ENCODE measurements at places on chromosomes 12 and 14.

DNA sequence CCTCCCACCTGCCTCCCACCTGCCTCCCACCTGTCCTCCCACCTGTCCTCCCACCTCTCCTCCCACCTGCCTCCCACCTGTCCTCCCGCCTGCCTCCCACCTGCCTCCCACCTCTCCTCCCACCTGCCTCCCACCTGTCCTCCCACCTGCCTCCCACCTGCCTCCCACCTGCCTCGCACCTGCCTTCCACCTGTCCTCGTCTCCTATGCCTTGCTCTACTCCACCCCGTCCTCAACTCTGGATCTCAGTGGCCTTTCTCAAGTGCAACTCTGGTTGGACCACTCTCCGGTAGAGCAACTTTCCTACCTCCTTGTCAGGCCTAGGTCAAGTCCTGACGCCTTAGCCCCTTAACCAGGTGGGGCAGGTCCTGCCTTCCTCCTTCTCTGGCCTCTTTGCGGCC is 29.3 kb upstream of the PEX5 start:
- DNase-seq = peak; percentile 6

- no peak for DNase-seq
These were observed 291.3 kb upstream of the CRY1 start for GRCh38 chr12:107384645-107385044.

DNA sequence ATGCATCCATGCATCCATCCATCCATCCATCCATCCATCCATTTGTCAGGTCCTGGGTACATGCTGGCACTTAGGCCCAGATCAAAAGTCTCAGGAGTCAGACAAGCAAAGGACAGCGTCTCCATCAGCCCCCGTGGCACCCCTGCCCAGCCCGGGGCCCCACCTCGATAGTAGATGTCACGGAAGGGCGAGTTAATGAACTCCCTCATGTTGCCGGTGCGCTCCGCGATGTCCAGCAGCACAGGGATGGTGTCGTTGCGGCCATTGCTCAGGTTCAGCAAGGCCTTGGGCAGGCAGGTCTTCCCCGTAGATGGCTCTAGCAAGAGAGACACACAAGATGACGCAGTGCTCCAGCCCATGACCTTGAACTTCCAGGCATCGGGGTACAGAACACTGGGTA is 30.4 kb downstream of the TRPV4 start:
- no peak for DNase-seq

GRCh38 chr14:32192712-32193373 is 9.0 kb upstream of the RNU6-7 start:
- no peak for DNase-seq

- DNase-seq = no peak
These were observed 1165.1 kb downstream of the SLC16A7 start for GRCh38 chr12:60760965-60761364.

DNA sequence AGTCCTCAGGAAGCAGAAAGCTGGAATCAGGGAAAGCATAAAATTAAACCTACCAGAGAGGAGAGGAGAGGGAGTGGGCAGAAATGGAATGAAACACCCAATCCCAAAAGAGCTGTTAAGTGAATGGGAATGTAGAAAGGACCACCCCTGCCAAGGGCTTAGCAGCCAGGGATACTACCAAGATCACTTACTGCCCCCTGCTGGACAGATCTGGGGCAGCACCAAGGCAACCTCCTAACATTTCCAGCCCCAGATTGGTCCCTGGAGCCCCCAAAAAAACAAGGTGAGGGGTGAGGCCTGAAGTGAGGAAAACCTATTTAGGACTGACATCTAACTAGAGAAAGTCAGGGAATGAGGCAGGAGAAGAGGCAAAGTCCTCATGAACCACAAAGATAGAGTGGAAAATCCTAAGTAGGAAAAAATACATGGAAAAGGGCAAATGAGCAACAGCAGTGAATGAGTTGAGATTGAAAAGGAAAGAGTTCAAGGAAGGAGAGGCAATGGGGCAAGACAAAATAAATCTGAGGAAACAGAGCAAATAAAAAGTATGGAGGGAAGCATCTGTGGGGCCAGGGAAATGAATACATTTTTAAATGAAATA is 11.2 kb upstream of the FKBP11 start:
- peak; percentile 85 for DNase-seq

DNA sequence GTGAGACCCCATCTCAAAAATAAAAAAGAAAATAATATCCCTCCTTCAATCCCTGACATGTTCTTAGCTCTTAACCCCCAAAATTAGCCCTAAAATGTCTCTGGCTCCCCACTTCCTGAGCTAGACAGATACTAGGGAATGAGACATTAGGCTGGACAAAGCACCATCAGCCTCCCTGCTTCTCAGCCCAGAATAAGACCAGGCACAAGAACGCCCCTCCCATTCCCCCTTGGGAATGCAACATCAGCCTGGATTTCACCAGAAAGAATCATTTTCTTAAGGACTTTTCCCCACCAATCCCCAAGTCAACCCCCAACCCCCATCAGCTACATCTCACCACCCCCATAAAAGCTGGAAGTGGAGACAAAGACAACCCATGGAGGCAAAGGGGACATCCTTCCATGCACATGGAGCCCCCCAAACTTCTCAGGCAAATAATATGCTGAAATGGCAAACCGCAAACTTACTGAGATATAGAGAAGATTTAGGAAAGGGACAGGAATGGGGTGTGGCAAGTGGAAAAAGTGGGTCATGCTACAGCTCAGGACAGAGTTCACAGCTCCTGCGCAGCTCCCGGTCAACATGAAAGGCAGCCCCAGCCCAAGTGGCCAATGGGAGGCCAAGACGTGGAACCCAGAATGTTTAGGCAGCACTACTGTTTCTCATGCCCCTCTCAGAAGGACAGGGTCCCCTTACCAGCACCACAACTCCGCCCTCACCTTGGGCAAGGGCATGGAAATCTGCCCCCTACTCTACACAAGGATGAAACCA is 2.7 kb downstream of the CHD4 start:
- DNase-seq = no peak

DNA sequence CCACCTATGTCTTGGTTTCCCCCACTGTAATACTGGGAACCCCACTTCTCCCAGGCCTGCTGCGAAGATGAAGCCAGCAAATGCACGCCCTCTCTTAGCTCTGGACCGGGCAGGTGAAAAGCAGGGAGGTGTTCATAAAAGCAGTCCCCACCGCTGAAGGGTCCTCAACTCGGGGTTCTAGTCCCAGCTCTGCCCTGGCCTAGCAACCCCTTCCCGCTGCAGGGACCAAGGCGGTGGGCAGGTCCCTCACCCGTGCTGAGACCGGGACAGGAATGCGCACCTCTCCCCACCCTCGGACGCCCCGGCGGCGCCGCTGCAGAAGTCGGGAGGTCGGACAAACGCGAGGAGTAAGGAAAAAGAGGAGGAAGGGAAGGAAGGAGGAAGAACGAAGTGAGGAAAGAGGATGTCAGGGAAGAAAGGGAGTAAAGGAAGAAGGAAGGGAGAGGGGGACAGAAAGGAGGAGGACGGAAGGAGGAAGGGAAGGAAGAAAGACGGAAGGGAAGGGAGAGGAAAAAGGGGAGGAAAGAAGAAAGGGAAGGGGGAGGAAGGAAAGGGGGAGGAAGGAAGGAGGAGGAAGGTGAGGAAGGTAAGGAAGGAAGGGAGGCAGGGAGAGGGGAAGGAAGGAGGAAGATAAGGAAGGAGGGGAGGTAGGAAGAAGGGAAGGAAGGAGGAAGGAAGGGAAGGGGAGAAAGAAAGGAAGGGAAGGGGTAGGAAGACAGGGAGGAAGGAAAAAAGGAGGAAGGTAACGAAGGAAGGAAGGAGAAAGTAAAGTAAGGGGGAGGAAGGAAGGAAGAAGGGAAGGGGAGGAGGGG is 701 bp downstream of the SPRING1 start:
- peak; percentile 22 for DNase-seq

DNA sequence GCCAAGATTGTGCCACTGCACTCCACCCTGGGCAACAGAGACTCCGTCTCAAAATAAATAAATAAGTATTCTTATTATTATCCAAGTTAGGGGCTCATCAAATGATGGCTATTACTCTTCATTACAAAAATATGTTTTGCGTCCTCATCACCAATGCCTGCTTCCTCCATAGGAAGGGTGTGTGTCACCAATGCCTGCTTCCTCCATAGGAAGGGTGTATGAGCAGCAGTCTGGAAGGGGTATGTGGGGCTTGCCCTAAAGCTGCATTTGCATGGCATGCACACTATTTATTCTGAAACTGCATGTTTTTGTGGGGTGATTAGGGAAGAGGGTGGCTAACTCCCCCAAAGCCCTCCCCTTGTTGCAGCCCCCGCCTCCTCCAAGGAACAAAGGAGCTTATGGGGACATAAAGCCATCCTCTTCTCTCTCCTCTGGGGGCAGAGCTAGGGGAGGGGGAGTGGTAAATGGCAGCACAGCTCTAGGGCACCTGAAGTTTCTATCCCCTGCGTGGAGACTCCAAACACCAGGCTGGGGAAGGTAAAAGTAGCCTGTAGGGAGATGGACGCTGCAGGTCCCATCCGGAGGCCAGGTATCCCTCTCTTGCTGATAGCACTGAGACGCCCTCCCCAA is 1.3 kb downstream of the CAMKK2 start:
- DNase-seq = no peak

DNA sequence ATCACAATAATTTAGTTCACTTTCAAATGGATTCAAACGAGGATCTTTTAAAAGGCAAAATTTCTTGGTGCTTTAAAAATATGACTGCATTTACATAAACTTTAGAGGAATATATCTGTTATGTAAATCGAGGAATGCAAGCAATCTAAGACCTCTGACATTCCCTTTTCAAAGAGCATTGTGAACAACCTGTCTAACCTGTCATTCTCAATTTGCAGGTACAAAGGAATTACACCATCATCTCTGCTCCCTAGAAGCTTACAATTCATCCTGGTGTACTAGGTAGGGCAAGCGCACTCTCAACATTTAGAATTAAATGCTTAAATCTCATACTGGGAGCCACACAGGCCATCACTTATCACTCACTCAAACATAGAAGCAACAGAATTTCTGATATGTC is 35.6 kb downstream of the BMP4 start:
- no peak for DNase-seq

DNA sequence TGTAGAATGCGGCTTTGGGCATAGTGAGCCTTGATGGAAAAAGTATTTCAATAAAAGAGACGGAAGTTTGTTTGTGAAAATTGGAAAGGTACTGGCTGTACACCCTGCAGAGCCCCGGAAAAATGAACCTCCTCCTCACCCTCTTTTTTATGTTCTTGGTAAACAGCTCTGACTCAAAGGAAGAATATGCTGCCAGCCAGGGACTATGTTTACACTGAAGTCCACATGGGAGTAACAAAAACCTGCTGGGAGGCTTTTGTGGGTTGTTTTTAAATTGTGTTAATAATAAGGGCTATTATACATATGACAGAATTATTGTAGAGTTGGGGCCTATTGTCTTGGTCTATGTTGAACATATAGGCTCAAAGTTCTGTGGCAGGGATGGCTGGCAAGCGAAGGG is 70.7 kb downstream of the TTC8 start:
- DNase-seq = no peak

DNA sequence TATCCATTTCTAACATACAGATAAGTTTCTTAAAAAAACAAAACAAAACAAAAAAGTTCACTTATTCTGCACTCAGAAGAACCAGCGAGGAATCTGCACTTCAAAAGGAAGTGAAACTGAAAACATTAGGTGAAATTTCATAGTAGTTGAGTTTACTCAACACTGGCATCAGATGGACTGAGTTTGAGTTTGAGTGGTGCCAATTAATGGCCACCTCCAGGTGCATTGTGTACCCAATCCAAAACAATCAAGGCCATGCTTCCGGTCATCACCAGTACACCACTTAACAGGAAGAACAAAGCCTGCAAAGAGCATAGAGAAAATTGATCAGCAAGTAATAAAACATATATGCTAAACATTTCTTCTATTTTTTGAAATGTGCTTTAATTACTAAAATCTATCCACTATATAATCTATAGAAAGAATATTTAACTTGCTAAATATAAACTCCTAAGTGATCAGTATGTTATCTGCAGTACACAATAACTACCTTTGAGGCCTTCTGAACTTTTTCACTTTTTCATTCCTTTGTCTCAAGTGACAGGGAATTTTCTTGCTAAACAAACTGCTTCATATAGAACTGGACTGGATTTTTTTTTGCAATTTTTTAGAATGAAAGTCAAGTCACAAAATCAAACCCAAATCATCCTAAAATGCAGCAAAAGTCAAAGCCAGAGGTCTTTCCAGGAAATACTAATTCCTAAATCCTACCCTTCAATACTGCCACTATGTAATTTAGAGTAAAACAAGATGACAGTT is 11.5 kb downstream of the SLC38A2 start:
- DNase-seq = peak; percentile 18

DNA sequence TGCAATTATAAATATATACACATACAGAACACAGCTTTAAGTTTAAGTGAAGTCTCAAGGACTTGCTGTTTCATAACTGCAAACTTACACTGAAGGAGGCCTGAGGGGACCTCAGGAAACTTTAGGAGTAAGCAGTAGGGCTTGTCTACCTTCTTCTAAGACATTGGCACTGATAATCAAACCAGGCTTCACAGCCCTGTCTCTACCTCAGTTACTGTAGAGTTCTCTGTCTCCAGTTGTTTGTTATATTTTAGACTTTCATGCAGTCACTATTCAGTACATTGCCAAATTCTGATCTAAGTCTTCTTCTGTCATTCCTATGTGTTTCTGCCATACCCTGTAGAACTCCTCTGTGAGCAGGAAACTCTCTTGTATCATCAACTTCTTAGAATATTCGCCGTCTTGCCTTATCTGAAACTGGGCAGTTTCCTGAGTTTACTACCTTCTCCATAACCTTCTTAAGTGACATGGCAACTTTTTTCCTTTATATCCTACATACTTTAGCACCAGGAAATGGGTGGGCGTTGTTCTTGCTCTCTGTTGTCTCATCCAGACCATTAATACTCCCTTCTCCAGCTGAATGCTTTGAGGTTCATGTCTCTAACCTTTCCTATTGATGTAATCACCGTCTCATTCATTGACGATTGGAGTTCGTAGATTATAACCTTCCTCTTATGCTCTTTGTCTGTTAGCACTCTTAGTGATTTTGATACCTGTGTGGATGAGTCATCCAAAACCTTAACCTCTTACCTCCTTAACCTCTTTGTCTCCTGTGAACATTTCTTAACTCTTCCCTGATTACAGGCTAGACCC is 11.4 kb downstream of the APAF1 start:
- peak; percentile 26 for DNase-seq

- DNase-seq = no peak
These were observed 594 bp downstream of the ARHGDIB start for GRCh38 chr12:14960548-14961465.

DNA sequence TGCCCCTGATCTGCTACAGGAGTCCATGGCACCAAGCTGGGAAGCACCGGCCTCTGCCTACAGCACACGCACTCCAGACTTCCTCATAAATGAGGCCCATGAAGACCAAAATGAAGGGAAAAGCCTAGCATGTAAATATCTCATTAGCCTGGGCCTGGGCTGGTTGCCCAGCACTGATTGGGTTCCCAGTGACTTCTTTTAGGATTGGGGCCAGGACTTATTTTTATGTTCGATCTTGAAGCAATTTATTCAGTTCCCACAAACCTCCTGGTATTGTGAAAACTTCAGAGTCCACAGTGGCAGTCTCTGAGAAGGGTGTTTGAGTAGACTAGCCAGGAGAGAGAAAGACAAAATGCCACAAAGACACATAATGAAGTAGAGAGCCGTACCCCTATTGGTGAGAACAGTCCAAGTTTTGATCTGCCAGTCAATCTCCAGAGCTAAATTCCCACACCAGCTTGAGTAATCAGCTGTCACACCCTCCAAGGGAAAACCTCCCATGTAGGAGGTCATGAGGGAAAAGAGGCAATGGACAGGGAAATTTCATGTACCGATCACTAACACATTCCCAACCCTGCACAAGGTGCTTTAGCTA is 78.2 kb downstream of the PHLDA1 start:
- no peak for DNase-seq

Measured in GM10248 (cell line).